Kidney (tissue), 22 donors: ENCODE measurements at places on chromosomes 1 and 21.

- DNase-seq: peak; percentile 79
These were observed 42.9 kb upstream of the LGALS8 start for GRCh38 chr1:236480758-236481436.

- DNase-seq: no peak
These were observed 72.6 kb downstream of the CAMTA1 start for GRCh38 chr1:6857831-6858230.

- no peak for DNase-seq
These were observed 1270.6 kb downstream of the KCNT2 start for GRCh38 chr1:195337646-195338045.

GRCh38 chr1:103783944-103784377 lies 34.3 kb downstream of the AMY1C start:
- DNase-seq: no peak

GRCh38 chr1:223515421-223515820 lies 122.2 kb downstream of the CCDC185 start:
- DNase-seq: no peak

- DNase-seq: peak; percentile 24
These were observed 28.7 kb upstream of the CRNN start for GRCh38 chr1:152442765-152443164.

DNA sequence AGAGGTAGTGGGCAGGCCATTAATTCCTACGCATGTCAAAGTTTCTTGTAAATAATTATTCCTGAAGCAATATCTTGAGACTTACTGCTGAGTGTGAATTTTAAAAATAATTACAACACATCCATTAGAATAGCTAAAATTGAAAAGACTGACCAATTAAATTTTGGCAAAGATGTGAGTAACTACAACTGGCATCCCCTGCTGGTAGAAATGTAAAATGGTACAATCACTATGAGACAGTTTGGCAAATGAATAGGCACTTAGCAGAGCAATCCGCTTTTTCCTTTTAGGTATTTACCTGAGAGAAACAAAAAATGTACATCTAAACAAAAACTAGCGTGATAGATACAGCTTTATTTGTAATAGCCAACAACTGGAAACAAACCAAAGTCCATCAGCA lies 798.9 kb downstream of the BRINP3 start:
- no peak for DNase-seq

DNA sequence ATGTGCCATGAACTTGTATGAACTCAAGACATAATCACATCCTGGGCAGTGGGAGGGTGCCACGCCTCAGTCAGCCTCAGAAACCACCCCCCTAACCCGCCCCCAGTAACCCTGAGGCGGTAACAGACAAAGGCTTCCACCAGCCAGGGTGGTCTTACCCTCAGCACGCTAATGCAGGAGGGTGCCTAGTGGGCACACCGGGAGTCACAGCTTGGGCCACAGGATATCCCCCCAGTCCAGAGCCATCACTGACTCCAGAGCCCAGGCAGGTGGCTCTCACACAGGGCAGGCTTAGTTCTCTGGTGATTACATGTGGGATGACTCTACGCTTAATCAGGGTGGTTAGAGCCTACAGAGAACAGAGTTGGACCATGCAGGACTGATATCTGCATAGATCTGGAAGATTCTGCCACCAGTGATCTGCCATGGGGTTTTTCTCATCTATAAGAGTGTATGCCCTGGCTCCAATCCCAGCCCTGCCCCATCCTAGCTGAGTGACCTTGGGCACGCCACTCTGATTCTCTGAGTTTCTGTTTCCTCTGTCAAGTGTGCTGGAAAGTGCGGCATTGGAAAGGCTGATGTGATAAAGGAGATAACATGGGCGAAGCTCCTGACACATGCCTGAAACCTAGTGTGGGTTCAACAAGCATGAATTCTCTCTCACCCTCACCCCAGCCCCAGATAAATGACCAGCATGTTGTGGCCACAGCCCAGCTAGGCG lies 27.3 kb downstream of the OPTC start:
- DNase-seq: peak; percentile 53

GRCh38 chr1:40029608-40030007 lies 10.9 kb upstream of the CAP1 start:
- no peak for DNase-seq

DNA sequence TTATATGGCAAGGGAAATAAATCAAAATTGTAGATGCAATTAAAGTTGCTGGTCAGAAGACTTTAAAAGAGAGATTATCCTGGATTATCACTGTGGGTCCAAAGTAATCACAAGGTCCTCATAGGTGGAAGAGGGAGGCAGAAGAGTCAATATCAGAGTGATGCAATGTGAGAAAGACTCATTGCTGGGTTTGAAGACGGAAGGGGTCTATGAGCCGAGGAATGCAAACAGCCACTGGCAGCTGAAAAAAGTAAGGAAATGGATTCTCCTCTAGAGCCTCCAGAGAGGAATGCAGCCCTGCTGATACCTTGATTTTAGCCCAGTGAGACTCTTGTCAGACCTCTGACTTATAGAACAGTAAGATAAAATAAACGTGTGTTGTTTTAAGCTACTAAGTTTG lies 59.8 kb upstream of the MUTYH start:
- no peak for DNase-seq

DNA sequence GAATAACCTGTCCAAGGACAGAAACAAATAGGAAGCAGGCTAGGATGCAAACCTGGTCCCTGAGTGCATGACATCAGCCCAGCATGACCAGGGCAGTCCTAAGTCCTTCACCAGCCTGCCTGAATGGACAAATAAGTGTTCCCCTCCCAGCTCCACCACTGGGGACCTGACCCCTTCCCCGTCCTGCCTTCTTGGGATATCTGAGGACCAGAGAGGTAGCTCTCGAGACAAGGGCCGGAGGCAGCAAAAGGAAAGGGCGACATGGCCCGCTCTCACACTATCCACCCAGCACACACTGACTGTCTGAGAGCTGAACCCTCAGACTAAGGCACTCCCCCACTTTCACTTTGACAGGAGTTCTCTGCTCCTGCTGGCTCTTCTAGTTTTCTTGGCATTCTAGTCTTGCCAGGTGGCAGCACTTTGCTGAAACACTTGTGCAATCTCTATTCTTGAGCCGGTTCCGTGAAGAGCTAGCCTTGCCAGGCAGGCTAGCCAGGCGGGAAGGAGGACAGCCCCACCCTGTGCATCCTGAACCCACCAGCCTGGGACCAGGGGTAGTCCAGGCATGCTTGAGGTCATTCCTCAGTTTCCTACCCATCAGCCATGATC lies 251.1 kb upstream of the RAB4A start:
- no peak for DNase-seq

GRCh38 chr1:44830900-44831304 lies 12.2 kb downstream of the PTCH2 start:
- no peak for DNase-seq

DNA sequence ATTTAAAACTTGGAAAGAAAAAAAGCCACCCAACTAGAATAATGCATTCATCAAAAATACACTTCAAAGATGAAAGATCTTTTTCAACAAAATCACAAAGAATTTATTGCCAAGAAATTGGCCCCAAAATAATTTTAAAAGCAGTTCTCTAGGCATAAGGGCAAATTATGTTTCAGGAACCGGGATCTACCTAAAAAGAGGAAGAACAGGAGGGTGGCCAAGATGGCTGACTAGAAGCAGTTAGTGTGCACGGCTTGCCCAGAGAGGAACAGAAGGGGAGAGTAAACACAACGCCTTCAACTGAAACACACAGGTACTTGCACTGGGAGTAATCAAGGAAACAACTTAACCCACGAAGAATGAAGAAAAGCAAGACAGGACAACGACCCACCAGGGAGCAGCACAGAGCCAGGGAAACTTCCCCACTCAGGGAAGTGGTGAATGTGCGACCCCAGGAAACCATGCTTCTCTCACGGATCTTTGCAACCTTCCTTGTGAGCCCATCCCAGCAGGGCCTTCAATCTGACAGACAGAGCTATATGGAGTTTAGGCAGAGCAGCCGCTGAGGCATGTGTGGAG lies 46.1 kb downstream of the ACKR1 start:
- DNase-seq: no peak

DNA sequence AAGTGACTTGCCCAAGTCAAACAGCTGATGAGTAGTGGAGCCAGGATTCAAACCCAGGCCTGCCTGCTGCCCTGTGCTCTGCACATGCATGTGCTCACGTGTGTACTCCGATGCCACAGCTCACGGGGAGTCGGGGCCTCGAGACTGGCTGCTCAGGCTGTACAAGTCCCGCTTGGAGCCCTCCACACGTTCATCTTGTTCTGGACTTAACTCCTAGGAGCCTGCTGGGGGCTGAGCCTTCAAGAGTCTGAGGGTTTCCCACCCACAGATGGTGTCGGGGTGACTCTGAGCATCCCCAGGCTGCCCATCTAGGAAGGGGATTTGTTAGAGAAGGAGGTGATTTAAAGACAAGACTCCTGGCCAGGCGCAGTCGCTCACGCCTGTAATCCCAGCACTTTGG lies 35.7 kb upstream of the KDM4A start:
- DNase-seq: peak; percentile 61

GRCh38 chr1:71448444-71448843 lies 367.6 kb upstream of the ZRANB2 start:
- DNase-seq: no peak

GRCh38 chr21:41824466-41825207 lies 54.5 kb downstream of the PRDM15 start:
- no peak for DNase-seq

DNA sequence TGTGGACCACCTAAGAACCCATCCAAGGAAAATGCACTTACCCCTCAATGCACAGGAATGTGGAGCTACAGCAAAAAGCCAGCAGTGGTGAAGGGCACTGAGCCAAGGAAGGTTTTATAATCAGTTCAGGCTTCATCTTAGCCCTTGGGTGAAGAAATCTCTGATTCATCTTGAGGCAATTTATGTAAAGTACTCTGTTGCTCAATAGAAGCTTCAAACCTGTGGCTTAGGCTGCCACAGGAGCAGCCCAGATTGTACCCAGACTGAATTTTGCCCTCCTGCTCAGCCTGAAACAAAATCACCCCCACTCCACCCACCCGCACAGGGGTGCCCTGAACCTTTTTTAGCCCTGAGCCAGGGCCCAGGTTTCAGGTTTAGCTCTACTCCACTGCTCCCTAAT lies at the start of gene S100A12:
TSS of gene S100A12 (minus strand) at position 111 of the 400 bp plus-strand sequence. CDS start 1,029 bp downstream, outside the sequence.
- DNase-seq: peak; percentile 9

DNA sequence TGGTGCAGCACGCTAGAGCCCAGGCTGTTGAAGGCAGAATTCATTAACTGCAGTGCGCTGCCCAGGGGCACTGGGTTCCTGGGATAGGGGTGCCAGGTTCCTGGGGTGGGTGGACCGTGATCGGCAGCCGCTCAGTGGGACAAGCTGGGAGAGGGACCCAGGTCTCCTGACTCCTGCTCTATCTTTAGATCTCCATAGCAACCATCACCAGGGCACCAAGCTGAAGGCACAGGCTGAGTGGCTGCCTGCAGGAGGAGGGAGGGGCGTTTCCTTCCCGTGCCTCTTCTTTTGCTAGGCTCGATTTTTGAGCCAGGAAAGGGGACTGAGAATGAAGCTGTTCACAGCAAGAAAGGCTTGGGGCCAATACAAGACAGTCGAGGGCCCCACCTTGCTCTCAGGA lies 20.9 kb upstream of the CDCP2 start:
- no peak for DNase-seq

GRCh38 chr1:184595596-184595995 lies 159.1 kb downstream of the EDEM3 start:
- DNase-seq: no peak

- no peak for DNase-seq
These were observed 14.6 kb upstream of the ACBD3 start for GRCh38 chr1:226201029-226201593.

GRCh38 chr1:41683681-41684500 lies 199.4 kb upstream of the EDN2 start:
- no peak for DNase-seq

DNA sequence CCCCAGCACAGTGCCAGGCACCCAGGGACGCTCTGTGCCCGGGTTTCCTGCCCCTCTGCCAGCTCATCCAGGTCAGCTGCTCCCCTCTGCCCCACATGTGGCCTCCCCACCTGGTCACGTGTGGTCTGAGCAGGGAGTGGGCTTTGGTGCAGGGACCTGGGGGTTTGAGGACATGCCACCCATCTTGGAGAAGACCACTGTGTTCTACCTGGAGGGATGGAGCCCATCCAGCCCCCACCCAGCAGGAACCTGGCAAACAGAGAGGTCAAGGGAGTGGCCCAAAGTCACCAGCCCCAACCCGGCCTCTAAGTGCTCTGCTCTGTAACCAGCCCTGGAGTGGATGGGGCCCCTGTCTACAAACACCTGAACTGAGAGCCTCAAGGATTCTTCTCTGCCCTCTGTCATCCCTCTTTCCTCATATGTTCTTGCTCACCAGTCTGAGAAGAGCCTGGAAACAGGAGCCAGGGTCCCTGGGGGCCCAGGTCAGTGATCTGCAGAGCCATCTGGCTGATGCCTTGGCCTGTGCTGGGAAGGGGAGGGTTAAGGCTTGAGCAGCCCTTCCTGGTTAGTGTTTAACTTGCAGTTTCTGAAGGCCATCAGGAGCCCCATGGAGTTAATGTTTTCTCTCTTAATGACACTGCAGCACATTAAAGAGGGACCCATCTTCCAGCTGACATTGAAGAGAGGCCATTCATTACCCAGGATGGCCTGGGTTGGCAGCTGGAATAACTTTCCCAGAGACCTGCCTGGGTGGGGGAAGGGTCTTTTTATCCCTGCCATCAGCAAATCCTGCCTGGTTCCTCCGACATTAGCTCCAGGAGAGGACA lies 235.4 kb downstream of the PTPRU start:
- peak; percentile 66 for DNase-seq

GRCh38 chr1:176566004-176566975 lies 103.3 kb downstream of the PAPPA2 start:
- no peak for DNase-seq

- DNase-seq: peak; percentile 77
These were observed 30.0 kb downstream of the ZNF697 start for GRCh38 chr1:119617751-119618691.

DNA sequence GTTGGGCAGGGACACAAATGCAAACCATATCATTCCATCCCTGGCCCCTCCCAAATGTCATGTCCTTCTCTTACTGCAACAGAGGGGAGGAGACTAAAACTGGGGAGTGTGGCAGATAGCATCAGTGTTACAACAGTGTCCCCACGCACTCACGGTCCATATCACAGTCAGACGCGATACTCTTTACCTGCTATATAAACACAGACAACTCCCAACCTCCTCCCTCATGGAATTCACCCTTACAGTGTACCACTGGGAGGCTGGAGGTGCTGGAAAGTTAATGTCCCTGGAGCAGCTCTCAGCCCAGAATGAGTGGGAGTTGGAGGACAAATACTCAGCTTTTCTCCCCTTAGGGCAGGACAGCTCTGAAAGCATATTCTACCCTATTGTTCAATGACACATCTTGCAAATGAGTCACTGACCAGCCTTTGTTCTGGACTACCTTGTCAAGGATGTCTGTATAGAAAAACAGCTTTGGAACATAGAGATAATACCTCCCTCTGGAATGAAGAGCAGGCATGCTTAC lies 445.9 kb downstream of the SETD4 start:
- no peak for DNase-seq

GRCh38 chr1:167501515-167502191 lies 16.7 kb downstream of the CD247 start:
- DNase-seq: no peak

GRCh38 chr1:101366513-101367215 lies 129.8 kb downstream of the S1PR1 start:
- no peak for DNase-seq

GRCh38 chr1:207745839-207746767 lies 5.8 kb upstream of the CD46 start:
- DNase-seq: no peak
